ENCODE measurements at places on chromosomes 7 and 10.

DNA sequence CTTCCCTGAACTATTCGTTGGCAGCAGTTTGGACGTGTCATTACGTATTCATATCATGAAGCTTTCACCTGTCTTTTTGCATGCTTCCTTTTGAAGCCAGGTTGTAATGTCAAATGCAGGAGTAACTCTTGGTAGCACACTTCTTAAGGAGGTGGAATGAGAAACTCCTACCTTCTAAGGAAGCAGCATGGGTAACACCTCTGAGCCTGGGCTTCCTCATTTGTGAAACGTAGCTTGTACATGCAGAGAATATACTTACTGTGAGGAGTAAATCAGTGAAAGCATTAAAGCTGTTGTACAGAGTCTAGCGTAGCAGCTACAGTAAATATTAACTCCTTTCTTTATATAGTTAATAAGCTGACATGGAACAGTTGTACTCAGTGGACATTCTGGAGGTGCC, 21.1 kb downstream of the CUL1 start:
- DNase-seq: no peak

- DNase-seq: no peak
Measured at GRCh38 chr7:121186746-121187145, 142.1 kb upstream of the WNT16 start.

DNA sequence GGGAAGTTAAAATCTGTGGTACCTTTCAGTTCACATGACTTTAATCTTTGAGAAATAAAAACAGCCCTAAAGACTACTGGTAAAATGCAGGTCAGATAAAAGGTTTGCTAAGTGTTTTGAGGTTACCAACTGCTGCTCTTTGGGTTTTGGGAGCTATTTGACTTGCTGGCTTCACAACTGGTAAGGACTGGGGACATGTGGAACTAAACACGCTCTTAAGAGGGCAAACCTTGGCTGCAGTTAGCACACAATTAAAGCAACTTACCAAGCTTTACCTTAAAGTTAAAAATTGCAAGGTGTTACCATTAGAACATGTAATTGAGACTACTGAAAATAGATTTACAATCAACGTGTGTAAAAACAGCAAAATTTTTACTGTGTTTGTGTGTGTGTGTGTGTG, 220.2 kb downstream of the PHF14 start:
- no peak for DNase-seq

GRCh38 chr7:66413379-66414114, 208.4 kb downstream of the TPST1 start:
- DNase-seq: peak; percentile 28

- no peak for DNase-seq
Measured at GRCh38 chr10:24597426-24597825, 126.3 kb downstream of the ARHGAP21 start.

DNA sequence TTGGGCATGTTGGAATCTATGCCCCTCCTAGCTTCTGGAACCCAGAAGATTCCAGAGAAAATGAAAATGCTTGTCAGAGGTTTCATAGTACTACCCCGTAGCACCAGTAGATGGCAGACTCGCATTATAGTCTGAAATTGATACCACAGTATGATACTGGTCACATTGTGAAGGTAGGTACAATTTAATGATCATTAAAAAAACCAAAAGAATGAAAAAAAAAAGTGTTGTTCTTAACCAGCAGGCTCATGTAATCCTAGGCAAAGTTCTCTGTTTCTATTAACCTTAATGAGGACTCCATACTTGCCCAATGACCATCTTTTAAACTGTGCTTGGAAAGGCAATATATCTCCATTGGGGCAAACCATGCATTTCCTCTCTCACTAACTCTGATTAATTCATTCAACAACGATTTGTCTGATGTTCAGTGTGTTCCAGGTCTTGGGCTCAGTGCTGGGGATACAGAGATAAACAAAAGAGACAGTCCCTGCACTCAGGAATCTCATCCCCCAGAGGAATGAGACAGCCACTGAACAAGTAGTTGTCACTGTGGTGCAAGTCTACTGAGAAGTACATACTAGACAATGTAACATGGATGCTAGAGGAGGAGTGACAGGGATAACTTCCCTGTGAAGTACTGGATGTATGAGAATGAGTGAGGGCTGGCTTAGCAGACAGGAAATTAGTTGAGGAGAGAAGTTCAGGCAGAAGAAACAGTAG, 223.5 kb upstream of the PHYHIPL start:
- no peak for DNase-seq

DNA sequence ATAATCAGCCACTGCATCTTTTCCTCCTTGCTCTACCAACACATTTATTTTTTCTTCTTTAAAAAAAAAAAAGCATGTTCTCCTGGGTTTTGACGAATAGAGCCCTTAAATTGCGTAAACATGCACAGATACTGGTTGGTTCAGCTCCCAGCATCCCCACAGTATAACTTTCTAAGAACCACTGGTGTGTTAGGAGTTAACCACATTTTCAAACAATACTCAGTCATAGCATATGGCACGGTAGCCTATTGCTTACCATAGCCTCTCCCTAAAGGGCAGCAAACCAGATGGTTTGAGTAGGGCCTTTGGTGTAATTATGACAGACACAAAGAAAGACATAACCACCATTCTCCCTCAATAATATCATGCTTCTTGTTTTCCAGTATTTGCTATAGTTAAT, 145.0 kb downstream of the LRRC4 start:
- no peak for DNase-seq

DNA sequence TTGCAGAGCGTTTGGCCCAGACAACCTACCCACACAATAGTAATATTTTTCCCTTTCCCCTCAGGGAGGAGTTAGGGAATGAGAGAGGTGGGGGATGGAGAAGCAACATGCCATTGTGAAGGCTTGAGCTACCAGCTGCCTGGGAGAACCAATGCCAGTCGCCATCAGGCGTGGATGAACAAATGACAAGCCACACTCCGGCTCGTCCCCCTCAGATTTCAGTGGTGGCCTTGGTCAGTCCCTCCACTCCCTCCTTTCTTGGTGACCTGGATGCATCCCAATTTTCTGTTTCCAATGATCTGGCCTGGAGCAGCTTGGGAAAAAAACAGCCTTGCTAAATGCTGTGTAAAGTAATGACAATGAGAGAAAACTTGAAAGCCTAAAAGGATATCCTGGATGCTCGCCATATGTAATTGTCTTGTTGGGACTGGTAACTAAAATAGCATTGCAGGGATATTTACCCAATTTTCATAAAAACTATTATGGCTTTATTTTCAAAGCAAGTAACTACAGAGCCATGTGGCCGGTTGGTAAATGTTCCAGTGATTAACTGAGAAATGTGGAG, 110.7 kb downstream of the ICA1 start:
- no peak for DNase-seq

DNA sequence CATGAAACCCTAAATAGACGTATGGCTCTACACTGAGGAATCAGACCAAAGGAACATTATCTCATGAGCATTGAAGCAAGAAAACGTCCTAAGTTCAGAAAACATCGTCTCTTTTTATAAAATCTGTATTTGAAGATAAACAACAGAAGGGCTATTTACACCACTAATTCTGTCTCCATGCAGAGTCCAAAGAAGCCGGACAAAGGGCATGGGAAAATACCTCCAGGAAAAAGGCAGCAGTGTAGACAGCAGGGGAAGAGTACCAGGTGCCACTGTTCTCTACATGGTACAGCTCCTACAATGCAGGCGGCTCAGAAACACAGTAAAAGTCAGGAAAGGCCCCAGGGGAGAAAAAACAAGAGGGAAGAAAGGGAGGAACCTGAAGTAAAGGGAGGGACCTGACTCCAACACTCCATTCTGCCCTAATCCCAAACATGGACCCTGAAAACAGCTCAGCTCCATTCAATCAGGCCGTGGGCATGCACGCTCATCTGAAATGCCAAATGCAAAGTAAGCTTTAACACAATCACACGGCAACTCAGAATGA, 17.5 kb downstream of the FAM171A1 start:
- no peak for DNase-seq

DNA sequence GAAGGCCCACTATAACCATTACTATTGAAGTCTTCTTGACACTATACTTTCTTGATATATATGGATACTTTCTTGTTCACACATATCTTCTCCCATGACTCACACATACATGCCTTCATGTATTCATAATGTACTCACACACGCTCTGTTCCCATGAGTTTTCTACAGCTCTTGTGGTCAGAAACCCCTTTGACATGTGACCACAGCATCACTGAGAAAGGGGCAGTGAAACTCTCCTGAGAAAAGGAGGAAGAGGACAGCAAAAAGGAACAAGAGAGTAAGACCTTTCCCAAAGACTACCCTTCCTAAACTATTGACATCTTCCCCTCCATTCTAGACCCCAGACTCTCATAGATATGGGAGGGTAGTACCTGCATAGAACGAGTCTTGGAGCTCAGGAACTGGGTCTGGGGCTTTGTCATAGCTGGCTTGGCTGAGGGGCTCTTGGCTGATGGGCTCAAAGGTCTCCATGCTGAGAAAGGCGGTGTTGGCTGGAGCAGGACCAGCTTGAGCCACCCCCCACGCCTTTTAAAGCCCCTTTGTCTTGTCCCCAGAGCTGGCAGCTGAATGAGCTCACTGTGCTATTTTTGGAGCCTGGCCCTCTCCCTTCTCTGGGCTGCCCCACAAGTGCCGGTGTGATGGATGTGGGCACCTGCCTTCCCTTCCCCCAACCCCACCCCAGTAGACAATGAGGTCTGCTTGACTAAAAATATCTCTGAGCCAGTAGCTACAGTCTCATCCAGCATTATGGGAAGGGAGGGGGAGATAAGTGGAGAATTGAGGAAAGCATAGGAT, 5.1 kb downstream of the SYNPO2L start:
- no peak for DNase-seq

- DNase-seq: no peak
Measured at GRCh38 chr10:123808906-123809305, 82.7 kb downstream of the CPXM2 start.

- no peak for DNase-seq
Measured at GRCh38 chr7:143229054-143229790, 7.4 kb downstream of the TAS2R40 start.

- no peak for DNase-seq
Measured at GRCh38 chr10:127024685-127025435, 119.6 kb downstream of the DOCK1 start.

DNA sequence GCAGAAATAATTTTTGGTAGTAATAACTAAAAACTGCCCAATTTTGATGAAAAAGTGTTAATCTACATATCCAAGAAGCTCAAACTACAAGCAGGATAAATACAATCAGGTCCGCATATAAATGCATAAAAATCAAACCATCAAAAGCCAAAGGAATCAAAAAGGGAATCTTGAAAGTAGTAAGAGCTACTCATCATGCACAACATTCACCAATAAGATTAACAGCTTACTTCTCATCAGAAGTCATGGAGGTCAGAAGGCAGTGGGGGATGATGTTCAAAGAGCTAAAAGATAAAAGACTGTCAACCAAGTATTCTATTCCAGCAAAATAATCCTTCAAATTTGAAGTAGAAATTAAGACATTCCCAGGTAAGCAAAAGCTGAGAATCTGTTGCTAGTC, 76.4 kb downstream of the CRPPA start:
- DNase-seq: no peak

DNA sequence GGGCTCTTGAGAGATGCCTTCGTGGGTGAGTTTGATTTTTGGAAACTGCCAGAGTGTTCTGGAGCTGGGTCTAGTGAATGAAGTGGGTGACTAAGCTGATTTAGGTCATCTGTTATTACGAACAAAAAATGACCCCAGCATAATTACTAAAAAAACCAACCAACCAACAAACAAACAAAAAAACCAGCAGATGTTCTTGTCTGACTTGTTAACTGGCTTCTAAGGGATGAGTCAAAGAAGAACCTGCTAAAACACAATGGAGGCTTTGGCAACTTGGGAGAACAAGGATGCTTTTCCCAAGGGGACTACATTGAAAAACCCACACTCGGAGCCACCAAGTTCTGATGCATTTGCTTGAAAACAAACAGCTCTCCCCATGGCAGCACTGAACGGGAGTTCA, 11.5 kb downstream of the TACR2 start:
- no peak for DNase-seq

GRCh38 chr7:121605317-121605680, 209.2 kb upstream of the FAM3C start:
- DNase-seq: peak; percentile 54

DNA sequence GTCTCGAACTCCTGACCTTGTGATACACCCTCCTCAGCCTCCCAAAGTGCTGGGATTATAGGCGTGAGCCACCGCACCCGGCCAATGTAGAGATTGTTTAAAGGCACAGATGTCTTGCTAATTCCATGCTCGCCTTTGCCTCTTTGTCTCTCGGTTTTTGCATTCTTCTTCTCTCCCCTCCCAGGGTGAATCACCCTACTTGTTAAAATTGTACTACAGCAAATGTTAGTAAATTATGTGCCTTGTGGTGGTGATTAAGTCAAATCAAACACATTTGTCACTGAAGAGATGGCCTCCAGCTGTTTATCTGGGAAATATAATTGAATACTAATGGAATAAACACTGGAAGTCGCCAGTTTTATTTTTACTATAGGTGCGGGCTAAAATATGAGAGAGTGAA, 384.4 kb upstream of the AUTS2 start:
- DNase-seq: no peak

- DNase-seq: no peak
Measured at GRCh38 chr10:28561531-28561930, 28.6 kb downstream of the WAC start.

GRCh38 chr7:152451356-152451755, 15.6 kb upstream of the KMT2C start:
- no peak for DNase-seq

DNA sequence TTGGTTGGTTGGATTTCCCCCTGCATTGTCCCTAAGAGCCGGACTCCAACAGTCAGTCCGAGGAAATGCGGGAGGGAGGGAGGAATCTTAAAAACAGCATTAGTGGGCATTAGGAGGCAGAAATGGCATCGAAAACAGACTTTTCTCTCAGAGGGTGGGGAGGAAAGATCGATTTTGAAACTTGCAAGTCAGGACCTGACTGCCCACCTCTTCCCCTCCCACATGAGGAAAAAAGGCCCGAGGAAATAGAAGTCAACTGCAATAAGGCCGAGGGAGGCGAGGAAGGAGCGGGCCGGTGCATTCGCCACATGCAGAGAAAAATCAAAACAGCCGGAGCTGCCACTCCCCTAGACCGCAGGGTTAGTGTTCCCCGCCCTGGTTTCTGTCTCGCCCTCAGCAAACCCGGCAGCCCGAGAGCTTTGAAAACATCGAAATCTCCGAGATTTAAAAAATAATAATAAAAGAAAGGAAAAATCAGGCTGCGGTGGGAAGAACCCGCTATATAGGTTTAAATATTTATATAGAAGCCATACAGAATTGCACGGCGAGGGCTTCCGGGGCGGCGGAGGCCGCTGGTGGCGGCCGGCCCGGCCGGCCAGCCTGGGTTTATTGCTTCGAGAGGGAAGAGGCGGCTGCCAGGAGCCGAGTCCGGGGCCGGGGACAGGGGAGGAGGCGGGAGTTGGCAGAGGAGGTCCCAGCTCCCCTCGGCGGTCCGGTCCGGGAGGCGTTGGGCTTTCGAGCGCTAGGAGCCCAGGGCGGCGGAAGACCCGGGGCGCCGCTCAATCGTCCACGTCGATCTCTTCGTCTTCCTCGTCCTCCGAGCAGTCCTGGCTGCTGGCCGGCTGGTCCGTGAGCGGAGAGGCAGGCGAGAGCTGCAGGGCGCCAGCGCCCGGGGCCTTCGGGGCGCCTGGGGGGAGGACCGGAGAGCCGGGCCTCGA, 2.5 kb downstream of the LBX1 start:
- no peak for DNase-seq

Data from NCI-H1436 treated with DMSO at 0.1 percent for 48 hours (cell line).